ENCODE measurements at places on chromosomes 4 and X.

DNA sequence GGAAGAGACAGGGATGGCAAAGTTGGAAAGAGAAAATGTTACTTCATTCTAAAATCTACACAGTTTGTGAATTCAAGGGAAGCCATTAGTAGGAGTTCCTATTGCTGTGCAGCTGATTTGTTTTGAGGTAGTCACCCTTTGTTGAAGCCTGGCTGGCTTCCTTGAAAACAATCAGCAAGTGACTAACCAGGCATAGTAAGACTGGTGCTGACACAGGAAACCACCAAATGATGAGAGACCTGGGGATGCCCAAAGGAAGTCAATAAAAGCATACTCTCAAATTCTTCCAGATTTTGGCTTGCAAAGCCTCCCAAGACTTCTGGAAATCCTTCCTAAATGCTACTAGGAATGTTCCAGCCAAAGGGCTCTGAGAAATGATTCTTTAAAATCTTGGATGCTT is 23.9 kb upstream of the PRDM8 start:
- H3K36me3 ChIP-seq, result no peaks in the 10 kb centered on the region
- H3K4me3 ChIP-seq, result no peak overlapping the region
- no peaks in the 10 kb centered on the region for H3K27me3 ChIP-seq
- no peak overlapping the region for H3K27ac ChIP-seq
- no peaks in the 10 kb centered on the region for H3K4me1 ChIP-seq
- DNase-seq, result no peak

- H3K36me3 ChIP-seq, result no peaks in the 10 kb centered on the region
- H3K4me3 ChIP-seq, result no peak overlapping the region
- H3K27me3 ChIP-seq, result no peaks in the 10 kb centered on the region
- H3K27ac ChIP-seq, result no peak overlapping the region
- no peaks in the 10 kb centered on the region for H3K4me1 ChIP-seq
These were observed 133.6 kb upstream of the GIMD1 start for GRCh38 chr4:106502106-106502699.

GRCh38 chr4:11435557-11435956 is 6.9 kb upstream of the HS3ST1 start:
- no peak overlapping the region for H3K4me3 ChIP-seq
- H3K4me1 ChIP-seq, result no peaks in the 10 kb centered on the region
- H3K36me3 ChIP-seq, result no peaks in the 10 kb centered on the region
- H3K27me3 ChIP-seq, result no peaks in the 10 kb centered on the region
- no peak overlapping the region for H3K27ac ChIP-seq

GRCh38 chr4:103067841-103068547 is 8.6 kb downstream of the SLC9B2 start:
- H3K27ac ChIP-seq, result no peak overlapping the region
- no peak for DNase-seq
- H3K4me3 ChIP-seq, result no peak overlapping the region
- no peaks in the 10 kb centered on the region for H3K27me3 ChIP-seq
- H3K36me3 ChIP-seq, result no peaks in the 10 kb centered on the region
- H3K4me1 ChIP-seq, result no peaks in the 10 kb centered on the region

DNA sequence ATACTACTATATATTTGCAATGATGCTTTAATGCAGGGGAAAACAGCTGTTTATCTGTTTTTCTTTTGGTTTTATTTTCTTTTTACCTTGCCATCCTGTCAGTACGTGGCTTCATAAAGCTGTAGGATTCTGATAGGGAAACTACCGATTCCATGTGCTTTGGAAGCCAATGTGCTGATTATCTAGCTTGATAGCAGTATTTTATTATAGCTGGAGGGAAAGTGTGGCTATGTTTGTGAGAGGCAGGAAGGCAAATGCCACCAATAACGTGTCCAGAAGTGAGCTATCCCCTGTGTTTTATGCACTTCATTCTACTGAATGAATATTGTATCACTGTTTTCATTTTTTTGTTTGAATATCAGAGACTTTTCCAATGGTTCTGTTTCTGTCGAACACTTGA is 43.7 kb downstream of the IL15 start:
- H3K4me3 ChIP-seq, result no peak overlapping the region
- DNase-seq, result no peak
- H3K4me1 ChIP-seq, result no peaks in the 10 kb centered on the region
- no peak overlapping the region for H3K27ac ChIP-seq
- H3K36me3 ChIP-seq, result no peaks in the 10 kb centered on the region
- H3K27me3 ChIP-seq, result no peaks in the 10 kb centered on the region

- H3K36me3 ChIP-seq, result no peaks in the 10 kb centered on the region
- H3K27me3 ChIP-seq, result no peaks in the 10 kb centered on the region
- DNase-seq, result no peak
- H3K4me1 ChIP-seq, result no peaks in the 10 kb centered on the region
- no peak overlapping the region for H3K4me3 ChIP-seq
- H3K27ac ChIP-seq, result no peak overlapping the region
These were observed 528.3 kb upstream of the BOD1L1 start for GRCh38 chr4:14155803-14156202.

DNA sequence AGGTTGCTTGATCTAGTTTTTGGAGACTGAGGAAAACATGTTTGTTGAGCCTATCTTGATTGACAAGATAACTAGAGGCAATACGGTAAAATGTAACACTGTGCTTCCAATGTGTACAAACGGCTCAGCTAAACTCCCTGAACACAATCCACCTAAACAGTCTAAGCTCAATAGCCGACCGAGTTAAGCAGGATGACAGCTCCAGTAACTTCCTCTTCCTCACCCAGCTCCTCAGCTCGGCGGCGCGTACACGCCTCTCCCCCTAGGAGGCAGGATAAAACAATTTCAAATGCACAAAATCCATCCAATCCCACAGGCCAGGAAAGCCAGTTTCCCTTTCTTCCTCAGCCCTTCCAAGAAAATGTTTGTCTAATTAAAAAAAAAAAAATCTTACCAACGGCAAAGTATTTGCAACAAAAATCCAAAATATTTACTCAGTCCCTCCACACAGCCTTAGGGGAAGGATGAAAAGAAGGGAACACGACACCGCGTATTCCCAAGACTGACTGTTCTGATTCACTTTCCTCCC is 1.0 kb downstream of the CNOT6L start:
- peaks cover 19% of the 10 kb centered on the region for H3K4me1 ChIP-seq
- no peaks in the 10 kb centered on the region for H3K27me3 ChIP-seq
- H3K36me3 ChIP-seq, result no peaks in the 10 kb centered on the region
- H3K4me3 ChIP-seq, result peak overlapping the region; percentile 79
- H3K27ac ChIP-seq, result peak overlapping the region; percentile 99

DNA sequence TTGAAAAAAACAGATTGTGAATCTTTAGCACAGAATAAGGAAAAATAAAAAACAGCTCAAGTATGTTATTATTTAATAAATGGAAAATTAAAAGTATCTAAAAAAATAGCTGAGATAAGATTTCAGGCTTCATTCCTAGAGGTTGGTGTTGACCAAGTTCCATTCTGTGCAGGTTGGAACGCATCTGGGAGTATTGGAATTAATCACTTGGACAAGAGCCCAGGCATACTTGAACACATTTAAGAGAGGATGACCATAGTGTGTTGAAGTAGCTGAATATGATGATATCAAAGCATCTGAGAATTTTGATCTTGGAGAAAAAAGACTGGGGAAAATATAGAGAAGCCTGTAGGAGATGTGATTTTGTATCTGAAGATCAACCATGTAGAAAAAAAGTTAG is 54.6 kb upstream of the VCX start:
- no peaks in the 10 kb centered on the region for H3K4me1 ChIP-seq
- no peak for DNase-seq
- no peak overlapping the region for H3K4me3 ChIP-seq
- no peak overlapping the region for H3K27ac ChIP-seq
- no peaks in the 10 kb centered on the region for H3K36me3 ChIP-seq

DNA sequence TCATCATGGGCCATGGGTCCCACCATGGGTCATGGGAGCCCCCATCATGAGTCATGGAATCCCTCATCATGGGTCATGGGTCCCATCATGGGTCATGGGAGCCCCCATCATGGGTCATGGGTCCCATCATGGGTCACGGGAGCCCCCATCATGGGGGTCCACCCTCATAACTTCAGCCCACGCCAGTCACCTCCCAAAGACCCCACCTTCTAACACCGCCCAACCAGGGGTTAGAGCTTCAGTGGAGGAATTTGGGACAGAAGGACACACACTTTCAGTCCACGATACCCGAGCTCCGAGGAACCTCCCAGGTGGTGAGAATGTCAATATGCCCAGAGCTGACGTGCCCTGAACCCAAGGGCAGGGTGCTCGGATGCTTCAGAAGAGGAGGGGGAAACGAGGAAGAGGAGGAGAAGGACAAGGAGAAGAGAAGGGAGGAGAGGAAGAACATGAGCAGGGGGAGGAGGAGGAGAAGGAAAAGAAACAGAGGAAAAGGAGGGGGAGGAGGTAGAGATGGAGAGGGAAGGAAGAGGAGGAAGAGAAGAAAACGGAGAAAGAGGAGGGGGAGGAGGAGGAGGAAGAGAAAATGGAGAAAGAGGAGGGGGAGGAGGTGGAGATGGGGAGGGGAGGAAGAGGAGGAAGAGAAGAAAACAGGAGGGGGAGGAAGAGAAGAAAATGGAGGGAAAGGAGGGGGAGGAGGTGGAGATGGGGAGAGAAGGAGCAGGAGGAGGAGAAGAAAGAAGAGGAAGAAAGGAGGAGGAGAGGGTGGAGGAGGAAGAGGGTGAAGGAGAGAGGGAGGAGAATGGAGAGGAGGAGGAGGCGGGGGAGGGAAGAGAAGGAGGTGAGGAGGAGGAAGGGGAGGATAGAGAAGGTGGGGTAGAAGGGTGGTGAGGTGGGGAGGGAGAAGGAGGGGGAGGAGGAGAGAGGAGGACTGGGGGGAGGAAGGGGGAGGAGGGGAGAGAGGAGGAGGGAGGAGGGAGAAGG is 17.7 kb downstream of the IL3RA start:
- H3K4me3 ChIP-seq, result no peak overlapping the region
- H3K36me3 ChIP-seq, result peaks cover 10% of the 10 kb centered on the region
- no peaks in the 10 kb centered on the region for H3K27me3 ChIP-seq
- H3K27ac ChIP-seq, result no peak overlapping the region
- H3K4me1 ChIP-seq, result no peaks in the 10 kb centered on the region
- DNase-seq, result no peak

DNA sequence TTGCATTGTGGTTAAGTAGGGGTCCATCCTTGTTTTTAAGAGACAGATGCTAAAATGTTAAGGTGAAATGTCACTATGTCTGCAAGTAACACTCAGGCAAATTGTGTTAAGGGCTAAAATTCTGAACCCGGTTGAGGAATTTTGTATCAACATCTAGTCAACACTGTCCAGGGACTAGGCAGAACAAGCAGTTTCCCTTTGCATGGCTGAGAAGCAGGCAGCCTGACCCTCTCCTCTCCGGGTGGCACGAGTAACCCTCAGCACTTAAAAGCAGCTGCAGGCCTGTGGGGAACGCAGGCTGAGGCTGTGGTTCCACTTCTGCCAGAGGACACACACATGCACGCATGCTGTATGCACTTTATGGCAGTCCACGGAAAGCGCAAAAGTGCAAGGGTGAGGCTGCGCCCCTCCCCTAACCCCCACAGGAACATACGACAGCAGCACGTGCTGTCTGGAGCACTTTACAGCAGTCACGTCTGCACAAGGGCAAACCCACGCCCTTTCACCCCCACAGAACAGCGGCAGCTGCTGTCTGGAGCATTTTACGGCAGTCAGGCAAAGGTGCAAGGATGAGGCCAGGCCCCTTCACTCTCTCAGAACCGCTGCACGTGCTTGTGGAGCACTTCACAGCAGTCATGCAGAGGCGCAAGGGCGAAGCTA is 619 bp upstream of the MPC1L start:
- no peak overlapping the region for H3K27ac ChIP-seq
- H3K27me3 ChIP-seq, result peaks cover 53% of the 10 kb centered on the region
- no peaks in the 10 kb centered on the region for H3K36me3 ChIP-seq

- no peak for DNase-seq
- H3K4me3 ChIP-seq, result no peak overlapping the region
- no peaks in the 10 kb centered on the region for H3K27me3 ChIP-seq
- H3K4me1 ChIP-seq, result no peaks in the 10 kb centered on the region
- no peak overlapping the region for H3K27ac ChIP-seq
- H3K36me3 ChIP-seq, result no peaks in the 10 kb centered on the region
These were observed 260.1 kb upstream of the GIMD1 start for GRCh38 chr4:106628586-106629267.

- H3K4me1 ChIP-seq, result no peaks in the 10 kb centered on the region
- H3K4me3 ChIP-seq, result no peak overlapping the region
- H3K36me3 ChIP-seq, result no peaks in the 10 kb centered on the region
- H3K27me3 ChIP-seq, result peaks cover 31% of the 10 kb centered on the region
These were observed 7.3 kb upstream of the MAGEE1 start for GRCh38 chrX:76420237-76420636.

GRCh38 chr4:189060104-189060503 is 880.6 kb upstream of the FRG1 start:
- H3K27me3 ChIP-seq, result no peaks in the 10 kb centered on the region
- no peak overlapping the region for H3K27ac ChIP-seq
- no peaks in the 10 kb centered on the region for H3K4me1 ChIP-seq
- no peak for DNase-seq
- H3K36me3 ChIP-seq, result no peaks in the 10 kb centered on the region
- no peak overlapping the region for H3K4me3 ChIP-seq

DNA sequence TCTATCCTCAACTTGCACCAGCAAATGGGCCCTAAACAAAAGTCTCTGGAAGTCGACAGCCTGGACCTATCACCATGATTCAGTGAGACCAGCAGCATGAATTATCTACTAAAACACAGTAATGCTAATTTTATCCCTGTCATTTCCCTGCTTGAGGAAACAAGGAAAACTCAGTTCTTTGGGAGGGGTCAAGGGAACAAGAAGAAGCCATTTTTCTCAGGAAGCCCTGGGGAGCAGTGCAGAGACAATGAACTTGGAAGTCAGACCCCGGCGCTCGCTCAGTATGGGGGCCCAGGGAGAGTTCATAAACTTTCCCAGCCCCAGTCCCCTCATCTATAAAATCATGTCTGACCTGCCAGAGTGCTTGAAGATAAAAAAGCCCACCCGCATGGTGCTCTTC is 50.4 kb downstream of the DCTD start:
- H3K36me3 ChIP-seq, result no peaks in the 10 kb centered on the region
- H3K4me1 ChIP-seq, result no peaks in the 10 kb centered on the region
- no peak overlapping the region for H3K27ac ChIP-seq
- no peak for DNase-seq
- H3K4me3 ChIP-seq, result no peak overlapping the region

GRCh38 chr4:26239801-26240200 is 81.0 kb upstream of the RBPJ start:
- H3K27me3 ChIP-seq, result no peaks in the 10 kb centered on the region
- no peak for DNase-seq
- no peaks in the 10 kb centered on the region for H3K4me1 ChIP-seq
- H3K27ac ChIP-seq, result no peak overlapping the region
- no peaks in the 10 kb centered on the region for H3K36me3 ChIP-seq

- no peak overlapping the region for H3K4me3 ChIP-seq
- H3K27me3 ChIP-seq, result no peaks in the 10 kb centered on the region
- H3K27ac ChIP-seq, result no peak overlapping the region
- DNase-seq, result no peak
- H3K4me1 ChIP-seq, result no peaks in the 10 kb centered on the region
These were observed 56.0 kb upstream of the ESX1 start for GRCh38 chrX:104310657-104311254.

GRCh38 chrX:150365051-150365989 is 2.2 kb downstream of the MAMLD1 start:
- peak overlapping the region; percentile 60 for H3K4me3 ChIP-seq
- H3K27ac ChIP-seq, result peak overlapping the region; percentile 84
- no peaks in the 10 kb centered on the region for H3K36me3 ChIP-seq
- H3K27me3 ChIP-seq, result peaks cover 10% of the 10 kb centered on the region
- DNase-seq, result peak; percentile 54
- H3K4me1 ChIP-seq, result no peaks in the 10 kb centered on the region
